ENCODE measurements at places on chromosomes 12 and 14. TPM values are rescaled to one million over a fixed set of nuclear protein-coding genes. Genes with fewer than 3 reads are reported as not detected.

Gene FAM90A1
- polyA plus RNA-seq: 1.8 TPM

DNA sequence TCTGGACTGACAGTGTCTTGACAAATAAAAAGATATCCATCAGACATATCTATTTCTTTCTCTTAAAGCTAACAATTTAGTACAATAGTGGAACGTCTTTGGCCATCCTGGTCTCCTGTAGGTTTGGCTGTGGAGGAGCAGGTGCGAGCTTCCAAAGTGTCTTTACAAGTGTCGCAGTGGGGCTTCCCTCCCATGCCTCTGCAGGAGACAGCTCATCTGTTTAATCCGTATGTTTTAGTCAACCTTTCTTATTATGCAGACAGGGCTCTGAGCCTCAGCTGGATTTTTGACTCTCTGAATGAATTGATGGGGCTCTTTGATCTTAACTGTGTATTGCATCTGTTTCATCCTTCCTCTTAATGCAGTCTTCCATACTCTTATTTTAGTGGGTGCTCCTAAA, 57.5 kb downstream of the RMST start:
- DNase-seq: no peak

DNA sequence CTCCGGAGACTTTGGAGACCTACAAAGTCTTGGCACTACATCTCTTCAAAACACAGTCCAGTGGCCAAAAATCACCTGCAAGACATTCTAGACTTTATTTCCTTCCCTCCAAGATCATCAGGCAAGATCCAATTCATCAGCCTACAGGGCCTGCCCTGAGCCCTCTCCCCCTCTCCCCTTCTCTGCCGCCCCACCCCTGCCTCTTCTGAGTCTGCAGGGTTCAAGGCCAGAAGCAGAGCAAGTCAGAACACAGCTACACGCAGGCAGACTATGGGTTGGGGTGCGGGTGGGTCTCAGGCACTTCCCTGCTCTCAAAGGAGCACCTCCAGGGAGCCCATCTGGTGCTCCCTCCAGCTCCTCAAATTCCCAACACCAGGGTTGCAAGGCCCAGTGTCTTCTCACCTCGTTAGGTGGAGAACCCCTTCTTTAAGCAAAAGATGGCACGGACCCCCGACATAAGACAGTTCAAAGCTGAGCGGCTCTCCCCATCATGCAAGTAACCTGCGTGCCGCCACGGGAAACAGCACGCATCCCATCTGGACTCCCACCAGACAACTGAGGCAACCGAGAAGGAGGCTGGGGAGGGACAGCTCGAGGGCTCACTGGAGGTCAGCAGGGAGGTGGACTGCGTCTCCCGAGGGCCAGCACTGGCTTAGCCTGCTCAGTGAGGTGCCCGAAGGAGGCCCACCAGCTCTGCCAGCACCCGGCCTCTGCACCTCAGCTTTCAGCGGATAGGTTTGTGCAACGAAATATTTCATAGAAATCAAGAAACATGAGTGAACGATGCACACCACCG, 5.6 kb upstream of the INF2 start:
- no peak for DNase-seq

DNA sequence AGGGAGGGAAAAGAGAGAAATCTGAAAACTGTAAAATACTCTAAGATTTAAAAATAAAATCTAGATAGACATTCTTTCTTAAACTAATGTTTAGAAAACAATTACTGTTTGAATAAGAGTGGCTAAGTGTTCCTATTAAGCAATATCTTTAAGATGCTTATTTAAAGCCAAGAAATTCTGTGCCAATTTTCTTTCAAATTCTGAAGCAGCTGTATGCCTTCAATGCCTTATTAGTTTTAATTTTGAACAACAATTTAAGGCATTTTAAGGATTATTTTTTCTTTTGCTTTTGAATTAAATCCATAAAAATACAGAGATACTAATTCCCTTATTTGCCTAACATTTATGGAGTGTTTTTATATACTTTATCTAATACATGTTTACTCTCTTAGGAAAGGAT, 50.3 kb upstream of the KITLG start:
- DNase-seq: no peak

- DNase-seq: no peak
Measured at GRCh38 chr14:90936757-90937440, 120.7 kb upstream of the TTC7B start.

DNA sequence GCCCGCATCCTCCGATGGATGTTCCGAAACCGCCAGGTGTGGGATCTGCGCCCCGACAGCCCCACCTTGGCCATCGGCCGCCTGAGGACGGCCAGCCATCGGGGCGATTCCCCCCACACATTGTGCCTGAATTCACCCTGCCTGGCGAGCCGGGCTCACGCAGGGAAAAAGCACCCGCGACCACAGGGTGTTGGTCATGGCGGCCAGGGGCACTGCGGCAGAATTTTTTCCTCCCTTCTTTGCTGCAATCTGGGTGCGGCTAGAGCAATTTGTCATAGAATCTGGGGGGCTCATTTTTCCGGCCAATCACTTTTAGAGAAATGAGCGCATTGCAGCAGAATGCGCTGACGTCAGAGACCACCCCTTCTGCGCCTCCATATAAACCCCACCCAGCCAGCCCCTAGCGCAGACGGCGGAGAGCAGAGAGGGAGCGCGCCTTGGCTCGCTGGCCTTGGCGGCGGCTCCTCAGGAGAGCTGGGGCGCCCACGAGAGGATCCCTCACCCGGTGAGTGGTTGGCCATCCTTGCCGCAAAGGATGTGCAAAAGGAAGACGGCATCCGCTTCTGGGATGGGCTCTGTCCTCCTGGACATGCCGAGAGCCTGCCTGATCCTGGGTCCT, at the start of gene MEG3:
MEG3 (plus strand) TSS at position 406 of the 619 bp plus-strand sequence.
- peak; percentile 72 for DNase-seq

Gene SLCO1B1
- not detected for polyA plus RNA-seq

Gene CSRP2
- polyA plus RNA-seq: 28.7 TPM

Gene CMA1
- polyA plus RNA-seq: not detected

DNA sequence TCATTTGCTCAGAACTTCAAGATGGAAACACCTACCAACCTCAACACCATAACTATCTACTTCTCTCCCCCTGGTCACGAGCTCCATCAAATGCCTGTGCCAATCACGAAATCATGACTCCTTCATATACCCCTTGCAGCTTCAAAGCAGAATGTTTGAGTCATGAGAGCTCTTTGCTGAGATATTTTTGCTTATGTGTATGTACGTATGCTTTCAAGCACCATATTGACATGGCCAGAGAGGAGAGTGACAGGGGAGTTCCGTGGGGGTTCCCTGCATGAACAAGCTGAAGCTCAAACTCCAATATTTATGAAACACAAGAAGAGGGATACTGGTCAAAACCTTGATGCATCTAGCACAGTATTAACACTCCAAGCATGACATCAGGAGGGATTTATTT, 374.4 kb downstream of the DPF3 start:
- no peak for DNase-seq

Gene ZFHX2
- 1.5 TPM for polyA plus RNA-seq

DNA sequence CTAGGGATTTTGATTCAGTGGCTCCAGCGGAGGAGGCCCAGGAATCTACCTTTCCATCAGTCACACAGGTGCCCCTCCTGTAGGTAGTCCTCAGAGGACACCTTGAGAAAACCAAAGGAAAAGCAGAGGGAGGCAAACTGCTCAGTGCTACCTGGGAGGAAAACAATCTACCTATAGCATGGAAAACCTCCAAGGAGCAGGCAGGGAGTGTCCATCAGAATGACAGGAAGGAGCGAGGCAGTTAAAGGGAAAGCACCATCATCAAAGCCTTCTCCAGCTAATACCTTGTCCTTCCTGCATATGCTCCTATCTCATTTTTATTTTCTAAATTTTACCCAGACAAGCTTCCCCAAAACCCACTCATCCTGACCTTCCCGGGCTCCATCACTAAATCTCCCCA, 25.4 kb downstream of the DPF3 start:
- DNase-seq: no peak

Gene PTGER2
- 0.72 TPM for polyA plus RNA-seq

DNA sequence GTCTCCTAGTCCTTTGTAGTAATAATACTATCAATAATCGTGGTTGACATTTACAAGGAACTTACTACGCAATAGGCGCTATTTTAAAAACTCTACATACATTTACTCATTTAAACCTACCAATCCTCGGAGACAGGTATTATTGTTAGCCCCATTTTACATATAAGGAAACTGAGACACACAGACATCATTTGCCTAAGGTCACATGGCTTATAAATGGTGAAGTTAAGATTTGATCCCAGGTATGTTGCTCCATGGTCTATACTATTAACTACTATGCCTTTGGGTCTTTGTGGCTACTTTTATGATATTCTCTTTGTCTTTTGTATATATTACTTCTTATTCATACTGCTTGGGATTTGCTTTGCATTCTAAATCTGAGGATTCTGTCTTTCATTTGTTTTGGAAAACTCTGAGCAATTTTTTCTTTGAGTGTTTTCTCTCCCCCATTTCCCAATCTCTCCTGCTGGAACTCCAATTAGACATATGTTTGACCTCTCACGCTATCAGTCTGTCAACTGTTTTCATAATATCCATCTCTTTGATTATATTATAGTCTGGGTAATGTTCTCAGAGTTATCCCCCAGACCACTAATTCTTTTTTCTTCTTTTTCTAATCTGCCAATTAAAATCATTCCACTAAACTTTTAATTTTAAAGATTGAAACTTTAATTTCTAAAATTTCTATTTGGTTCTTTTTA, 10.9 kb downstream of the NT5DC3 start:
- no peak for DNase-seq

Gene ACRBP
- polyA plus RNA-seq: 2.0 TPM

DNA sequence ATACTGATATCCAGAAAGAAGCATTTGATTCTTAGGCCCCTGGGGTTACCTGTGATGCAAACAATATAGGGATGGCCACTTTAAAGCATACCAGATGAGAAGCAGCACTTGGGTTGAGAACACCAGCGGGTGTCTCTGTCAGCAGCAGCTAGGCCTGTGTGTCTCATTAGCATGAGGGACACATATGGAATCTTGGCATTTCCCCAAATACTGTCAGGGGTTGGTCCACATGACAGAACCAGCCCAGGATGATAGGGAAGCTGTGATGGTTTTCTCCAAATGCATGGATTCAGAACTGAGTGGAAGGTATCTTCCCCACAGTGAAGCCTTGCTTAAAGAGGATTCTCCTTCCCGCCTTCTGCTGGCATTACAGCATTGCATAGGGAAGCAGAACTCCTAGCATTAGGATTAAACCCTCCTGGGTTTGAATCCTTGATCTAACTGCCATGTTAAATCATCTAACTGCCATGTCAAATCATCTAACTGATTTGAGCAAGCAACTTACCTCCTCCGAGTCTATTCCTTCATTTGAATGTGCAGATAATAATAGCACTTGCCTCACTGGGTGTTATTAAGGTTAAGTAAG, 111.5 kb upstream of the WSCD2 start:
- no peak for DNase-seq

Gene PLEKHD1
- 0.68 TPM for polyA plus RNA-seq

DNA sequence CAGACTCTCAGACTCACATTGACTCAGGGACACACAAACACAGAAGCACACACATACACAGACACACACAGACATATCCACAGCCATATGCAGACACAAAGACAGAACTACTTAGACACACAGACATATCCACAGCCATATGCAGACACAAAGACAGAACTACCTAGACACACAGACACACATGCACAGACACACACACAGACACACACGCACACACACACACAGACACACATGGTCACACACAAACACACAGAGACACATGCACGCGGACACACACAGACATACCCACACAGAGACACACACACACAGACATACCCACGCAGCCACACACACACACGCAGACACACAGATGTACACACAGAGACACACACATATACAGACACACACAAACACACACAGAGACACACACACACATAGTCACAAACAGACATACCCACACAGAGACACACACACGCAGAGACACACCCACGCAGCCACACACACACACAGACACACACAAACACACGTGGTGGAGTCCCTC, 25.7 kb downstream of the SERPINA1 start:
- no peak for DNase-seq
